ENCODE measurements at places on chromosomes 6 and 20.

- H3K27me3 ChIP-seq, result no peaks in the 10 kb centered on the region
- H3K36me3 ChIP-seq, result no peaks in the 10 kb centered on the region
- DNase-seq, result no peak
- H3K4me3 ChIP-seq, result no peak overlapping the region
- no peak overlapping the region for H3K27ac ChIP-seq
Observed at GRCh38 chr6:1786455-1787453, 177.0 kb downstream of the FOXC1 start.

GRCh38 chr6:100257793-100258395, 206.8 kb downstream of the SIM1 start:
- H3K4me1 ChIP-seq, result no peaks in the 10 kb centered on the region
- peak; percentile 56 for DNase-seq
- H3K27me3 ChIP-seq, result no peaks in the 10 kb centered on the region
- peak overlapping the region; percentile 34 for H3K4me3 ChIP-seq

DNA sequence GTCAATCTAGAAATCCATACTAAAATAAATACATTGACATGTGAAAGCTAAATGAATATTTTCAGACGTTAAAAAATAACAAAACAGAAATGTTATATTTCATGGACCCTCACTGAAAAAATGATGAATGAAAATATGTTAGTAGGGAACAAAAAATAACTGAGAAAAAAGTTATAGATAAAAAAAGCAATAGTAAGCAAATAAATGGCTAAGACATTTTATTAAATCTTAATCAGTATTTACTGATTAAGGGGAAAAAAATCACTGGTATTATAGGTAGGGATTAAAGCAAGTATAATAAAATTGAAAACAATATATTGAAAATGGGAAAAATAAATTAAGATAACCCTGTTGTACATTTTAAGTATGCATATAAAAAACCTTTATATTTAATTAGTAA, 468.1 kb upstream of the MANEA start:
- H3K4me1 ChIP-seq, result no peaks in the 10 kb centered on the region
- no peaks in the 10 kb centered on the region for H3K36me3 ChIP-seq
- no peak overlapping the region for H3K4me3 ChIP-seq
- no peak for DNase-seq

- H3K4me1 ChIP-seq, result no peaks in the 10 kb centered on the region
- no peak overlapping the region for H3K27ac ChIP-seq
- no peaks in the 10 kb centered on the region for H3K36me3 ChIP-seq
- peaks cover 7% of the 10 kb centered on the region for H3K27me3 ChIP-seq
- H3K4me3 ChIP-seq, result no peak overlapping the region
Observed at GRCh38 chr6:168536665-168537539, 95.9 kb downstream of the SMOC2 start.

DNA sequence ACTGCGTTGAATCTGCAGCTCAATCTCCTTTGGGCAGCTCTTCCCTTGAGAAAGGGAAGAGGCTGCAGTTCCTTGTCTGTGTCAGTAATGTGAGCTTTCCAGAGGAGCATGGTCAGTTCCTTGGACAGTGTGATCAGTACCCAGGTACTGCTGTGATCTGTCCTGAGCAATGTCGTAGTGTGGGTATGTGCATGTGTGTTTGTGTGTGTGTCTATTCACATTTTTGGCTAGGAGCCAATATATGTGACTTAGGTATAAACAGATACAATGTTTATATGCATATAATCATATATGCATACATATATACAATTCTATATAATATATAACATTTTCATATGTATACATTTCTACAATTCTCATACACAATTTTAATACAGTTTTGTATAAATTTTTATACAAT, 85.4 kb upstream of the OLIG3 start:
- DNase-seq, result no peak
- H3K36me3 ChIP-seq, result no peaks in the 10 kb centered on the region
- no peaks in the 10 kb centered on the region for H3K27me3 ChIP-seq
- no peak overlapping the region for H3K27ac ChIP-seq
- no peaks in the 10 kb centered on the region for H3K4me1 ChIP-seq

DNA sequence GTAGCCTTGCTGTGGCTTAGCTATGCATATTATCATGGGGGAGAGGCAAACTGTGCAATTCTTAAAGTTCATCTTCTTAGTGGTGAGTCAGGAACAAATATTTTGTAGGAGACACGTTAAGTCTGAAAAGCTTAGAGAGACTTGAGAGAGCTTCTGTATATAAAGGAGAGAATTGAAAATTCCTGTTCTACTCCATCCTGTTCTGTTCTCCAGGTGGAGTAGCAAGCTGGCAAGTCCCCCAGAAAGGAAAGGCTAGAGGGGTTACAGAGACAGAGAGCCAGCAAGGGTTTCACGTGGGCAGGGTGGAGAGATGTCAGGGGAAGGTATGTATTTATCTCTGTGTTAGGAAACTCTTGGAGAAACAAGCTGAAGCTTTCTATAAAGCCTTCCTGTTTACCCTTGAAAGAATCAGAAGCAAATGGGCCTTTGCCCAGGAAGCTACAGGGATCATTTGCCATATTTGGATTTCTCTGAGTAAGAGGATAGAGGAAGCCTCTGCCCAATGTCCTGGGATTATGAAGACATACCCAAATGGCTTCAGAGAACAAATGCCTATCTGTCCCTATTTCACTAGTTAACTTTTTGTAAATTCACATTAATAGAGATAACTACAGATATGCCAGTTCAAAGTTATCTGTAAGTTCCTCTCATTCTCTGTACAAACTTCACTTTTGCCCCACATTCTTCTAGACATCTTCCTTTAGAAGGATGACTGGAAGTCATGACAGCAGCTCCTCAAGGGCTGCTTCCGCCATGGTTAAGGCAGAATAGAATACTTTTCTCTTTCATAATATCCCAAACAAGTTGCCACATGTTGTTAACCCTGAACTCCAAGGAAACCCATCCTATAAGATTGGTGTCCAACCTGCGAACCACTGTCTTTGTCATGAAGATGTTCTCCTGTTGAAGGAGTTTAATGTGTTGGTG, 126.7 kb upstream of the NEDD9 start:
- DNase-seq, result no peak
- no peaks in the 10 kb centered on the region for H3K27me3 ChIP-seq
- H3K27ac ChIP-seq, result no peak overlapping the region
- H3K4me1 ChIP-seq, result no peaks in the 10 kb centered on the region
- H3K36me3 ChIP-seq, result no peaks in the 10 kb centered on the region

DNA sequence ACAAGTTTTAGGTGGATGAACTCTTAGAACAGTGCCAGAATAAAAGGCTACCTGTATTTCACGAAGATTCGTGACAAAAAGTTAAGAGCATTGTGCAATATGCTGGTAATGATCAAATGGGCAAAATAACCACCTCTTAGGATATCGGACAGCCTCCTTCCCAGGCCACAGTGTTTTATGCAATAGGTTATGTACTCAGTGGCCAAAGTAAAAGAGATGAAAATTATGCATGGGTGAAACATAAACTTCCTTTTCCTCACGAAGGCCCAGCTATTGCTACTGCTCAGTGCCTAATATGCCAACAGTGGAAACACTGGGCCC, 153.6 kb upstream of the SIM1 start:
- H3K36me3 ChIP-seq, result no peaks in the 10 kb centered on the region
- no peaks in the 10 kb centered on the region for H3K4me1 ChIP-seq
- H3K27ac ChIP-seq, result no peak overlapping the region
- H3K4me3 ChIP-seq, result no peak overlapping the region

DNA sequence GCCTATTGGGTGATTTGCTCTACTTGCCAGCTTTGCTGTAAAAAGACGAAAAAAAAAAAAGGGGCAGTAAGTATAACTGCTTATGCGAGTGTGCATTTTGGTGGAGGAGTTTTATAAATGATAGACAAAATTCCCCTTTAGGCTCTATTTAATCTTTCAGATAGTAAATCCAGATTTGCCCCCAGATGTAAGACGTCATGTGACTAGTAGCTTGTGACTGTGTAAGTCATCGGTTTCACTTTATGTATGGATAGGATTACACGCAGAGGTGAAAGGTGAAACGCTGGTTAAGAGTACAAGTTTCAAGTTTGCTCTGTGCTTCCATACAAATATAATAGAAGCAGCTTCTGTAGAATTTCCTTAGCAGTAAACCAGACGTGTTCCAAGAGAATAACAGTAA, 7.9 kb downstream of the RAB32 start:
- H3K27me3 ChIP-seq, result no peaks in the 10 kb centered on the region
- no peak for DNase-seq
- H3K4me3 ChIP-seq, result no peak overlapping the region
- H3K36me3 ChIP-seq, result peaks cover 16% of the 10 kb centered on the region
- no peaks in the 10 kb centered on the region for H3K4me1 ChIP-seq
- no peak overlapping the region for H3K27ac ChIP-seq

- H3K4me1 ChIP-seq, result no peaks in the 10 kb centered on the region
- H3K27ac ChIP-seq, result no peak overlapping the region
- H3K4me3 ChIP-seq, result no peak overlapping the region
- no peak for DNase-seq
- no peaks in the 10 kb centered on the region for H3K36me3 ChIP-seq
Observed at GRCh38 chr6:8825726-8826125, 390.4 kb upstream of the SLC35B3 start.

- no peak for DNase-seq
- H3K27ac ChIP-seq, result no peak overlapping the region
- no peaks in the 10 kb centered on the region for H3K36me3 ChIP-seq
Observed at GRCh38 chr6:48777411-48777810, 666.4 kb upstream of the PTCHD4 start.

Data from Panc1 (cell line).